Activated T-cell treated with anti-CD3 and anti-CD28 coated beads, Interleukin-2, amount 50 U/mL, for 72 hours (primary cell): ENCODE measurements at places on chromosomes 12 and 14.

DNA sequence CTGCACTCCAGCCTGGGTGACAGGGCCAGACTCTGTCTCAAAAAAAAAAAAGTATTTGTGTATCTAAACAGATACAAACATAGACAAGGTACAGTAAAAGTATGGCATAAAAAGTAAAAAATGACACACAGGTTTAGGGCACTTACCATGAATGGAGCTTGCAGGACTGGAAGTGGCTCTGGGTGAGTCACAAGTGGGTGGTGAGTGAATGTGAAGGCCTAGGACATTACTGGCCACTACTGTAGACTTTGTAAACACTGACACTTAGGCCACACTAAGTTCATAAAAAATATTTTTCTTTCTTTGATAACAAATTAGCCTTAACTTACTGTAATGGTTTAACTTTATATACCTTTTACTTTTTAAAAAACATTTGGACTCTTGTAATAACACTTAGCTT, 38.0 kb upstream of the EIF5 start:
- DNase-seq: no peak

DNA sequence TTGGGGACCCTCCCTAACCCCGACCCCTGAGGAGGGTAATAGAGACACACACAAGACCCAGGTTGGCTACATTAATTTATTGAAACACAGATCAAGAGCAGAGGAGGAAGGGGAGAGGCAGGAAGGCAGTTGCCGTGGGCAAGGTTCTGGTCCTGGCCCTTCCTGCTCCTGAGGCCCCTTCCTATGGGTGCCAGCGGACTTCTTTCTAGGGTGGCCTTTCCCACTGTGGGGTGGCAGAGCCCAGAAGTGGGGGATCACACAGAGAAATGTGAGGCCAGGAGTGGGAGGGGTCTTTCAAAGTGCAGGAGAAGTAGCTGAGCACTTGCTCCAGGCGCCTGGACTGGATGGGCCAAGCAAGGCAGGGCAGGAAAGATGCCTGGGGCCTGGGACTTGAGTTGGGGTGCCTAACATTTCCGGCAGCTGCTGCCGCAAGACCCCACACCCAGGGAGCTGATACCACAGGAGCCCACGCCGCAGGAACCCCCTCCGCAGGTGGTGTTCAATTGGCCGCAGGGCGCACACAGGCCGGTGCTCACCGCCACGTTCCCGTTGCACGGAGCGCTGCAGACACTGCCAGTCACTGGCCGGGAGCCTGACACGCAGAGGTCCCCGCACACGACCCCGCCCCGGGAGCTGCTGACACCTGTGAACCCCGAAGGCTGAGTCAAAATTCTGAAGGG, 5.3 kb downstream of the KRT81 start:
- no peak for DNase-seq

GRCh38 chr12:27870939-27871338, 90.9 kb upstream of the MANSC4 start:
- DNase-seq: no peak

- DNase-seq: peak; percentile 70
These were observed 604 bp downstream of the EEA1 start for GRCh38 chr12:92928421-92928961.

DNA sequence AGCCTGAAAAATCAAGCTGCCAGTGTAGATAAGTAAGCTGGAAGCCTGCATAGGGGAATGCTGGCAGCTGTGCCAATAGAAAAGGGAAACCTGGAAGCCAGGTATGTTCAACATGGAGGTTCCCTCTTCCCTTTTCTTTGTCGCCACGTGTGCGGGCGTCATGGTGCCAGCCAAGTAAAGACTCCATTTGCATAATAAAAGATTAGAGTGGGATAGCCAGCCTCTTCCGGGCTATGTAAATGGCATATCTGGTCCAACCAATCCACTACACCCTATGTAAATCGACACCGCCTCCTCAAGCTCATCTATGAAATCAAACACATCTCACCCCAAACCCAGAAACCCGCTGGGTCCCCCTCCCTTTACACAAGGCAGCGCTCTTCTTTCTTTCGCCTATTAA, 5.6 kb upstream of the ADGRD1 start:
- no peak for DNase-seq

- no peak for DNase-seq
These were observed 21.5 kb upstream of the SRGAP1 start for GRCh38 chr12:63823040-63823439.

- no peak for DNase-seq
These were observed 128.6 kb downstream of the MED13L start for GRCh38 chr12:116148844-116149243.

DNA sequence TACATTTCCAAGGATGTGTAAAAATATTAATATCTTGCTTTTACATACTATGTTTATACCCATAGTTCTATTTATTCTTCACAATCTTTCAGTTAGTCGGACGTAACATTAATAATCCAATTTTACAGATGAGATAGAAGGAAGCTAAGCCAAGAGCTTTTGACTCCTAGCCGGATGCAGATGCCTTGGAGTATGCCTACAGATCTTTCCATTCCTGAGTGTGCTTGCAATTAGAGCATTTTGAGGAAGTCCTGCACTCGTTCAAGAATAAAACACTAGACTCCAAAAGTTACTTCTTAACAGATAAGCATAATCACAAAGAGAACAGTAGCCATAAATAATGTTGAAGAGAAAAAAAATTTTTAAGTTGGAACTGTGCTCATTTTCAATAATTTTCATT, 337.6 kb upstream of the CLEC14A start:
- DNase-seq: no peak

DNA sequence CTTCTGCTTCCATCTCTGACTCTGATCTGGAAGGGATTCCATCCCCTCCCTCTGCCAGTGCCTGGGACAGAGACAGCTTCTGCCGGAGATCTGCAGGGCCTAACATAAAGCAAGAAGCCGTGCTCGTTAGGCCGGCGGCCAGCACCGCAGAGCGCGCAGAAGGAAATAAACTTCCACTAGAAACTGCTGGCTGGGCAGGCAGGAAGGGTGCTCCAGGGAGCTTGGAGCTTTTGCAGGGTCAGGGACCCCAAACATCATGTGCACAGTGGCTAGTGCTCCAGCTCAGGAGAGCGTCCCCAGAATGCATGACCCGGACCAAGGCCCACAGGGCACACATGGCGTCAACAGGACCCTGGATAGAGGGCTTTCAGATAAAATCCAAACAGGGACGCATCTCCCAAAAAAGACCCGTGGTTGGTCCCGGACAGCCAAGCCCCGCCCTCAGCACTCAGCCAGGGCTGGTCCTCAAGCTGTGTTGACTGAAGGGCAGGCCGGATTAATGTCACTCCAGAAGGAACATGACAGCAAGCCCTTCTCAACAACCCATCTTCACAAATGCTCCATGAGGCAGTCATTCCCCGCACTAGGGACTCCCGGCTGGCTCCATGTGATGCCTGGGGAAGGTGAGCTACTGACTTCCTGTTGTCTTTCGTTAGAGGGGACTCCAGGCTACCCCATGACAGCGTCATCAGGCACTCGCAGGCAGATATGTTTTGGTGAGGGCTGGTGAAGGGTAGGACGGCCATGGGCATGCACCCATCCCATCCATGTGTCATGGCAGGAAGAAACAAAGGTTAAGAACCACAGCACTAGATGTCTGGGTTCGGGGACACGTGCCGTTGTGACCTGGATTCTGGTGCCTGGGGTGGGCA, 121.5 kb downstream of the CALM1 start:
- DNase-seq: no peak

DNA sequence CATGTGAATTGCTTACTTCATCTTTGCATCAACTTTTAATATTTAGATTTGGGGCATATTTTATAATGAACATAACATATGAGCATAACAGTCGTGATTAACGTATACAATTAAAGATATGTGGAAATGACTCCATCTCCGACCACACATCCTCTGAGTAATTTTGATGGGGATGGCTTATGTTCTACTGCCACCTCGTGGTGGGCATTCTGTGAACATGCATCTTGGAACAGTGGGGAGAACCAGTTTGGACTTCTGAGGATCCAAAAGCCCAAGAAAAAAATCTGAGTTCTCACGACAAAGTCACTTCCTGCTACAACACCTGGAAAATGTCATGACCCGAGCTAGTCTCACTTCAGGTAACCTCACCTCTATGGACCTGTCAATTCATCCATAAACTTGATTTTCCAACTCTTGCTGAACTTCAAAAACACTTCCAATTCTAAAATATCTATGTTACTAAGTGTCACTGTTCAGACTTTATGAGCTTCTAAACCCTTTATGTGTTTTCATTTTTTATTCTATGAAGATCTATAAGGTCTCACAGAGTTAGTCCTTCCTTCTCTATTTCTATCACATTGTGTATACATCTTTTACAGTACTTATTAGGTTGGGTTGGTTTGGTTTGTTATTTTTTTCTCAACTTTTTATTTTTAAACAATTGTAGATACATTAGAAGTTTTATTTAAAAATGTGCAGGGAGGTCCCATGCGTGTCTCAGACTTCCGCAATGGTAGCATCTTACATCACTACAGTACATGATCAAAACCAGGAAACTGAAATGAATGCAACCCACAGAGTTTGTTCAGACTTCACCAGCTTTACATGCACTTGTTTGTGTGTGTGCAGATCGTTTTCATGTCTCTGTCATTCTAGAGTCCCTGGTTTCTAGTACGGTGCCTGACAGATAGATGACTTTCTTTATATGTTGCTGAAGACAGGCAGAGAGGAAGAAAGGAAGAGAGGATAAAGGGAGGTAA, 38.2 kb upstream of the STAB2 start:
- DNase-seq: peak; percentile 73

DNA sequence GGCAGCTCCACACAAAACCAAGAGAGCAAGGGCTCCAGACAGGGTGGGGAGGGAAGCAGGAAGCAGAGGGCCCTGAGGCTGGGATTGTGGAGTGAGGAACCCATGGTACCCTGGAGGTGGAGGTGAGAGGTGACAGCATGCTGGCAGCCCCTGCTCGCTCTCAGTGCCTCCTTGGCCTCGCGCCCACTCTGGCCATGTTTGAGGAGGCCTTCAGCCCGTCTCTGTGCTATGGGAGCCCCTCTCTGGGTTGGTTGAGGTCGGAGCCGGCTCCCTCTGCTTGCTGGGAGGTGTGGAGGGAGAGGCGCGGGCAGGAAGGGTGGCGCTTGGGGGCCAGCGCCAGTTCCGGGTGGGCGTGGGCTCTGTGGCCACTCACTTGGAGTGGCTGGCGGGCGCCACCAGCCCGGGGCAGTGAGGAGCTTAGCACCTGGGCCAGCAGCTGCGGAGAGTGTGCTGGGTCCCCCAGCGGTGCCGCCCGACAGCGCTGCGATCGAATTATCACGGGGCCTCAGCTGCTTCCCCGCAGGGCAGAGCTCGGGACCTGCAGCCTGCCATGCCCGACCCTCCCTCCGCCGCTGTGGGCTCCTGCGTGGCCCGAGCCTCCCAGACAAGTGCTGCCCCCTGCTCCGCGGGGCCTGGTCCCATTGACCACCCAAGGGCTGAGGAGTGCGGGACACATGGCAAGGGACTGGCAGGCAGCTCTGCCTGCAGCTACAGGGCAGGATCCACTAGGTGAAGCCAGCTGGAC, 196.0 kb downstream of the DACT1 start:
- no peak for DNase-seq

GRCh38 chr12:65958456-65958855, 134.2 kb downstream of the HMGA2 start:
- DNase-seq: no peak

GRCh38 chr14:32524609-32525375, 195.7 kb downstream of the AKAP6 start:
- DNase-seq: no peak

GRCh38 chr14:94203473-94204210, 29.5 kb downstream of the PPP4R4 start:
- DNase-seq: no peak

- DNase-seq: no peak
These were observed 3.5 kb downstream of the RSRC2 start for GRCh38 chr12:122523280-122523679.

DNA sequence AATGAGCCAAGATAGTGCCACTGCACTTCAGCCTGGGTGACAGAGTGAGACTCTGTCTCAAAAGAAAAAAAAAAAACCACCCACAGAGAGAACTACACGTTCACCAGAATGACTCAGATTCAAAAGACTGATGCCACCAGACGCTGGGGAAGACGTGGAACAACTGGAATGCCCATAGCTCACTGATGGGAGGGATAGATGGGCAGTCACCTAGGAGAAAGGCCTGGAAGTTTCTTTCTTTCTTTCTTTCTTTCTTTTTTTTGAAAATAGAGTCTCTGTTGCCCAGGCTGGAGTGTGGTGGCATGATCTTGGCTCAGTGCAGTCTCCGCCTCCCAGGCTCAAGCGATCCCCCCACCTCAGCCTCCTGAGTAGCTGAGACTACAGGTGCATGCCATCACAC, 10.0 kb upstream of the KLC1 start:
- no peak for DNase-seq

DNA sequence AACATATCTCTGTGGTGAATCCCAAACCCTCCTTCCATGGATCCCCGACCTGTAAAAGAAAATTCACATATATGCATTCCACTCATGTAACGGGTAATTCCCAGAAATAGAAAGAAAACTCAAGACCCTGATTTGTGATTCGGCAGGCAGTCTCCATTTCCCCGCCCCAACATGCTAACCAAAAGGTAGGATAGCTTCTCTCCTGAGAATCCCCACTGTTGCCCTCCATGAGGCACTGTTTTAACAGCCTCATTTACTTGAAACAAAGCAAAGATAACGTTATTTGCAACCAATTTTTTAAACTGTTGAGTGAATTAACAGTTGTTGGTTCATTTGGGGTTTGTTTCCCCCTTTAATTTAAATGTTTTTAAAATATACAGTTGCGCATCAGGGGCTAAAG, 774 bp upstream of the SLC2A13 start:
- DNase-seq: no peak

DNA sequence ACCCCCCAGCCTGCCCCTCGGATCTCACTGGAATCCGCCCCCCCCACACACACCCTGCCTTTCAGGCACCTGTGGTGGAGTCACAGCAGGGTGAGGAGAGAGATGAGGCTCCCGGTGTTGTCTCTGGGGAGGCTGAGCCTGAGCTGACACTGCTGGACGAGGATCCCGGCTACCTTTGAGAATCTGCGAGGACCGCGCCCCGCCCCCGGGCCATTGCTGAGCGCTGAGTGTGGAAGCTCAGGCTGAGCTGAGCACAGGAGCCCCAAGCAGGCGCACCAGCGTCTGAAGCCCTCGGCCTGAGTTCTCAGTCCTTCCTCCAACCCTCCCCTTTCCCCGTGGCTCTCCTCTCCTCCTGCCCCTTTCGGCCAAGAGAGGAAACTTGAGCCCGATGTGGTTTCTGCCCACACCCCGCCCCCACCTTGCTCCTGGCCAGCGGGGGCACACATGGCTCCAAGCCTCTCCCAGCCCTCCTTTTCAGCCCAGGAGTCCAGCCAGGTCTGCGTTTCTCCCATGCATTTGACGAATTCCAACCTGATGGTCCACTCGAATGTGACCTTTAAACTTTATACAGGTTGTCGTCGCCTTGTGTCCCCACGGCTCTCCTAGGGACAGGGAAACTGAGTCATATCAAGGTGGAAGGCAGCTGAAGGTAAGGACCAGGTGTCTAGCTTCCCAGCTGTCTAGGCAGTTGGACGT, at the start of gene NFE2:
Gene NFE2, minus strand, starts transcription at position 284 of the 696 bp plus-strand sequence. CDS start 5,767 bp downstream, outside the sequence.
- peak; percentile 50 for DNase-seq

- DNase-seq: no peak
These were observed 86.6 kb upstream of the FRMD6 start for GRCh38 chr14:51564986-51565604.
